CD4-positive, alpha-beta memory T cell (primary cell): ENCODE measurements at places on chromosomes 2 and 18. TPM values are rescaled to one million over a fixed set of nuclear protein-coding genes. Genes with fewer than 3 reads are reported as not detected.

The AQP12A gene
- not detected for total RNA-seq

The ASPRV1 gene
- 2.3 TPM for total RNA-seq

The PARD6G gene
- 1.3 TPM for total RNA-seq

The GKN2 gene
- total RNA-seq, result not detected

The TMEM163 gene
- not detected for total RNA-seq

The REG3G gene
- total RNA-seq, result not detected
